Stomach (tissue), 19 donors: ENCODE measurements at places on chromosomes 4 and X. TPM values are rescaled to one million over a fixed set of nuclear protein-coding genes. Genes with fewer than 3 reads are reported as not detected.
A peak's percentile ranks its signal among the peaks of the same experiment; 100 is the strongest.

Gene HTN3
- not detected for total RNA-seq

GRCh38 chrX:152821145-152821765 lies 9.3 kb downstream of the CETN2 start:
- DNase-seq = peak; percentile 52

DNA sequence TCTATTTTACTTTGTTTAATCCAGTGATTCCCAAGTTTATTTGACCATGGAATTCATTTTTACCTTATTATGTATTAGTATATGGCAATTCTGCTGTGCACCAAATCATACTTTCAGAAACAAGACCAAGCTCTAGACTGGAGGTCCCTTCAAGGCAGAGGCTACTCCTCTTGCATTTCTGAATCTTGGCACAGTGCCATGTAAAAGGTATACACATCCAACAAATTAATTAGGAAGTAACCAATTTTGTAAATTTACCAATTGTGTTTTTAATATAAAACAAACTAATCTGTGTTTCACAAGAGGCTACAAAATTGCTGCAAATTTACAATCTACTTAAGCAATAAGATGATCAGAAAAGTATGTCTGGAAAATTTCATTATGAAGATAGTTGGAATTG lies 712.2 kb upstream of the HS3ST1 start:
- DNase-seq = no peak

GRCh38 chr4:134326866-134327265 lies 125.3 kb upstream of the PABPC4L start:
- DNase-seq = no peak

- DNase-seq = no peak
These were observed 1225.9 kb downstream of the PCDH18 start for GRCh38 chr4:136306361-136306760.
